SJCRH30 (cell line): ENCODE measurements at places on chromosomes 4 and X. TPM values are rescaled to one million over a fixed set of nuclear protein-coding genes. Genes with fewer than 3 reads are reported as not detected.

Gene FAM53A
- total RNA-seq: 0.13 and 0.51 TPM in 2 replicates

DNA sequence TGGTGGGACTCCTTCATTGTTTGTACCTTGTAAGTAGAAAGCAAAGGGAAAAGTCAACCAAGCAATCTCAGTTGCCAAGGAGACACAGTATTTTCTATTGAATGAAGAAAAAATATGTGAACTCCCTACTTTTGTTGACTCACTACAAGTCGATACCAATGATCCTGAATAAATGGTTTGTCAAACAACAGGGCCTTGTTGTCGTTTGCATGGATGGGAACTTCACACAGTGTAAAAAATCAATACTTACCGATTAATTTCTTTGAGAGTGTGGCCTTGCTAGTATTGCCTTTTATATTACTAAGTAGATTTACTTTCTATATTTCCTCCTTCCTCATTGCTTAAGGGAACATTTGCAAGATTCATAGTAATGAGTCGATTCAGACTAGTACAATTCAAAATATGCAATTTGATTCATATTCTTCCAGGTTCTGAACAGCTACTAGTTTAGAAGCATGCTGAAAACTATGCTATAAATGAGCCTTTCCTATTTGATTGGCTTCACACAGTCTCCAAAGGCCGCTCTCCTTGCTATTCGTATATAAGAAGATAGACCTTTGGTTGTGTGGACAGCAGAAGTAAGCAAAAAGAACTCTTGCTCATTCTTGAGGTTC lies 108.0 kb downstream of the ZNF330 start:
- no peak for DNase-seq

DNA sequence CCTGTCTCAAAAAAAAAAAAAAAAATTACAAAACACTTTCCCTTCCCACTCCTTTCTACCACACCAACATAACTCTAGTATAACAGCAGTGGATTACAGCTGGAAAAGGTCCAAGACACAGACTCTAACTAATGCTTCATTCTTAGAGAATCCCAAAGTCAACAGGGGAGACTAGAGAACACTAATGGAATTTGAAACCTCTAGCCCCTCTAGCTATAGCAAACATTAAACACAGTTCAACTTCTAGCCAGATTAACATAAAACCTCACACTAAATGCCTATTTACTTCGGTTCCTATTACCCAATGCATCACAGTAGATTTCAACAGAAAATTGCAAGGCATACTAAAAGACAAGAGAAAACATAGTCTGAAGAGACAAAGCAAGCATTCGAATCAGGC lies 10.5 kb upstream of the DHX15 start:
- DNase-seq: peak; percentile 88

- no peak for DNase-seq
Observed at GRCh38 chr4:985123-985830, 1.6 kb upstream of the IDUA start.
